ENCODE measurements at places on chromosomes 7 and 10.
A peak's percentile ranks its signal among the peaks of the same experiment; 100 is the strongest.

GRCh38 chr7:98420966-98421612, 20.2 kb upstream of the BAIAP2L1 start:
- peak; percentile 66 for DNase-seq

- no peak for DNase-seq
These were observed 110.4 kb downstream of the CAMK1D start for GRCh38 chr10:12459762-12460161.

GRCh38 chr7:152462995-152463708, 27.3 kb upstream of the KMT2C start:
- no peak for DNase-seq

DNA sequence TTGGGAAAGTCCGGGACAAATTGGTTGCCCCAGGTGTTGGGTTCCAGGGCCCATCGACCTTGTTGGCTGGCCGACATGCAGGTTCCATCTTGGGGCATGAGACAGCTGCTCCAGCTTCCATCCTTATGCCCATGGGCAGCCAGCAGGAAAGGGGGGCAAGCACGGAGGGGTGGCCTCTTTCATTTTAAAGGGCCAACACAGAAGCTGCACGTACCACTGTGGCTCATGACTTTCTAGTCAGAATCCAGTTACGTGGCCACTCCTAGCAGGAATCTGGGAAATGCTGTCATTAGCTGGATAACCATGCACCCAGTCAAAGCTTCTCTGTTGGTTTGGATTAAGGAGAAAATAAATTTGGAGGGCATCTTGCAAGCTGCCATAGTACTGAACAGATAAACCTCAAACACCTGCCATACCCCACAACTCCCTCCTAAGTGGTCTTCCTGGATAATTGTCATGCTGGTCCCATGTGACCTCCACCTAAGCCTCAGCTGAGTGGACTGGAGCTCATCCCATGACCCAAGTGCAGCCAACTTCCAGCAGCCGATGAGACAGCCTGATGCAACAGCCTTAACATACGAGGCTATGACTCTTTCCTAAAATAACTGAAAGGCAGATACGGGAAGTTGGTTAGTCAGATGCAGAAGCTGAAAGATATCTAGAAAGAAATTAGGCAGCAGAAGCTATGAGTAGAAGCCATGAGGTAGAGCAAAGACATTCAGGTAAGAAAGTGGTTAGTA, 21.4 kb upstream of the GSDME start:
- DNase-seq: no peak
